ENCODE measurements at places on chromosomes 1 and 21.

GRCh38 chr1:217067642-217068041, 344.4 kb upstream of the ESRRG start:
- DNase-seq, result no peak

DNA sequence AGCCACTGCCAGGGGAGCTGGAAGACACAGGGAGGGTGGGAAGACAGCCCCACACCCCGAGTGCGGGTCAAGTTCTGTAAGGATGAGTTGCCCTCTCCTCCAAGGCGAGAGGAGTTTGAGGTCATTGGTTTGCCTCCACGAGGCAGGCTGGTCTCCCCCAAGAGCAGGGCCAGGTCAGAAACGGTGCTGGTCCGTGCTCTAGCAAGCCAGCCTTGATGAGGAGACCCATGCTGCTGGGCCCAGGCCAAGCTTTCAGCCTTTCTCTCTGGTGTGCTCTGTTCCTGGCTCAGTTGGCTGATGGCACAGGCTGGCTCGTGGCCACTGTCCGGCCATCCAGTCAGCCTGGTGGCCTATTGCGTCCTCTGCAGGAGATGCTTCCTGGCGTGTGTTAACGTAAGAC, 12.0 kb upstream of the PCBP3 start:
- DNase-seq, result no peak

- DNase-seq, result no peak
Observed at GRCh38 chr1:19479351-19480120, 5.8 kb downstream of the CAPZB start.

DNA sequence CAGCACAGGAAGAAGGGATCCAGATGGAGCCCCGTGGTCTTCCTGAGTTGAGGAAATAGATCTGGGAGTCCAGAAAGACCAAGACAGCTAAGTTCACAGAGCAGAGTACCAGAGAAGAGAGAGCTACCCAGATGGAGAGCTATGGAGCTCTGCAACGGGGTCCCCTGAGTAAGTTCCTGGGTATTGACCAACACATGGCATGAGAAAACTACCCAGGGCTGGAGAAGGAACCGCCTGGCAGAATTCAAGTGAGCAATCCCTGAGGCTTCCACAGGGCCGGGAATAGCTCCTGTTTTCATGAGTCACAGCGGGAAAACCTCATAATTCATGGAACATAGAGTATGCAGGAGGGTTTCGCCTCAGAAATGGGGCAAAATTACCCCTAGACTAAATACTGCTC, 19.7 kb downstream of the STPG1 start:
- DNase-seq, result no peak

GRCh38 chr1:53567851-53568250, 108.7 kb downstream of the DMRTB1 start:
- no peak for DNase-seq

GRCh38 chr1:162823231-162823630, 32.7 kb downstream of the HSD17B7 start:
- DNase-seq, result no peak

DNA sequence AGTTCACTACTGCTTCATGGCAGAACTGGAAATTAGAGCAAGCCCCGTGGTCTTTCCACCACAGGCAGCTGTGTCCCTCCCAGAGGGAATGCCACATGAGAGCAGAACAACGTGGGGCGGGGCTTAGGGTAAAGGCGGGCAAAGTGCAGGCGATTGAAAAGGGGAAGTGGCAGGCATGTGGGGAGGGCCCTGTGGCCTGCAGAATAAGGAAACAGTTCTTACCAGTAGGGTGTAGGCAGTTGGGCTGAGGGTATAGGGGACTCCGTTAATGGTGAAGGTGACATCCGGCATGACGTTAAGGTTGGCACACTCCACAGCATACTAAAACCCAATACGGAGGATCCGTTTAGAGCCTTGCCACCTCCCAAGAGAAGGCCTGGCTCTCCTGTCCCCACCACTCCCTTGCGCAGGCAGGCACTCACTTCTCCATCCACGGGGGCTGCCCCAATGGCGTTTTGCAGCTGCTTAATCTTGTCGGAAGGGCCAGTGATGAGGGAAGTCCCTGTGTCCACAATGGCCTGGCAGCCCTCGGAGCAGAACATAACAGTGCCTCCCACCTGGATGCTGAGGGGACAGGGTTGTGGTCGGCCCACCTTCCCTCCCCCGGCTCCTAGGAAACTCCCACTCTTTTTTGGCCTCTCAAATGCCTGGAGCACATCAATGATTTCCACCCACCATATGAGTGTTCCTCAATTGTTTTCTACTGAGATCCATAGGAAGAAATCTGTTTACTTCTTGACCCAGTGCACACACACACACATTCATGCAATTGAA, 9.1 kb upstream of the RAB7B start:
- DNase-seq, result no peak

- no peak for DNase-seq
Observed at GRCh38 chr1:160954158-160955104, at the start of gene ITLN2. Gene ITLN2 (minus strand): TSS chr1:160954809. CDS start chr1:160954741, 68 bp downstream.

GRCh38 chr1:161159913-161160243, 578 bp downstream of the USP21 start:
- no peak for DNase-seq

- DNase-seq, result no peak
Observed at GRCh38 chr1:108962681-108963051, 618 bp downstream of the CLCC1 start.

GRCh38 chr1:74468982-74469603, 43.3 kb downstream of the LRRC53 start:
- no peak for DNase-seq

GRCh38 chr1:102896771-102897170, 211.6 kb downstream of the COL11A1 start:
- no peak for DNase-seq

- no peak for DNase-seq
Observed at GRCh38 chr1:9782116-9782751, 41.5 kb downstream of the CLSTN1 start.

- no peak for DNase-seq
Observed at GRCh38 chr1:71853360-71853759, 429.0 kb downstream of the NEGR1 start.

DNA sequence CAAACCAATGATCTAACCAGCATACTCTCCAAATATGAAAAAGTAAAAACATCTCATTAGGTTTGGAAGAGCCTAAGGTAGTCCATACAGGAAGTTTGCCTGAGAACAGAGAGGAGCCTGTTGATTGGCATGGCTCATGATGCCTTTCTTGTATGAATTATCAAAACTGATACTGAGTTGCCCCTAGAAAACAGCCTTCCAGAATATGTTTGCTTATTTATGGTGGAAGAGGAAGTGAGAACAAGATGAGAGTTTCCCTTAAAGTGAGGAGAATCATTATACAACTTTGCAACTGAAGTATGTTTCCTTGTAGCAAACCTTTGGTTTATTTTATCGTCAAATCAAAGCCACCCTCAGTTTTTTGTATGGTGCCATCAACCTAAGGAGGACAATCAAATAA, 23.8 kb upstream of the KIAA1614 start:
- no peak for DNase-seq

DNA sequence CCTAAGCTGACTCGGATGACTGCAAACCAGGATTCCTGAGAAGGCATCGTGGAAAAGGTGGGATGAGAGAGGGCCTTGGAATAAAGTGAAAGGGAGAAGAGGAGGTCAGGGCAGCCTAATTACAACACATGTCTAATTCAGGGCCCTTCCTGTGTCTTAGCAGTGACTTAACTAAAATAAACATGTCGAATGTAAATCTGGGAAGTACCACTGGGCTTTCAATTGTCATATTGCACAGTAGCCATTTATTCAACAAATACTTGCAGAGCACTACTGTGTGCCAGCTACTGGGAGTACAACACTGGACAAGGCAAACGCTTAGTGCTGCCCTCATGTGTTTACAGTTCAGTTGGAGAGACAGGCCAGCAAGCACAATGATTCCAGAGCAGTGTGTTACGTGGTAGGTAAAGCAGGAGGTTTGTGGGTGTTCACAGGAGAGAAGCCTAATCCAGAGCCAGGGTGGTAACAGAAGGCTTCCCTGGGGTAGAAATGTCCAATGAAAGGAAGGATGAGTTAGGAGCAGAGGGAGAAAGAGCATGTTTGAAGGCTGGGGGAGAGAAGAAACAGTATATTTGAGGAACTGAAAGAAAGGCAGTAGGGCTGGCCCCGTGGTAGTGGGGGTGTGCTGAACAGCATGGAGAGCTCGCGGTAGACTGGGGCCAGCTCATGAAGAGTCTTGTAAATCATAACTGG, 38.0 kb upstream of the RASAL2 start:
- DNase-seq, result no peak

DNA sequence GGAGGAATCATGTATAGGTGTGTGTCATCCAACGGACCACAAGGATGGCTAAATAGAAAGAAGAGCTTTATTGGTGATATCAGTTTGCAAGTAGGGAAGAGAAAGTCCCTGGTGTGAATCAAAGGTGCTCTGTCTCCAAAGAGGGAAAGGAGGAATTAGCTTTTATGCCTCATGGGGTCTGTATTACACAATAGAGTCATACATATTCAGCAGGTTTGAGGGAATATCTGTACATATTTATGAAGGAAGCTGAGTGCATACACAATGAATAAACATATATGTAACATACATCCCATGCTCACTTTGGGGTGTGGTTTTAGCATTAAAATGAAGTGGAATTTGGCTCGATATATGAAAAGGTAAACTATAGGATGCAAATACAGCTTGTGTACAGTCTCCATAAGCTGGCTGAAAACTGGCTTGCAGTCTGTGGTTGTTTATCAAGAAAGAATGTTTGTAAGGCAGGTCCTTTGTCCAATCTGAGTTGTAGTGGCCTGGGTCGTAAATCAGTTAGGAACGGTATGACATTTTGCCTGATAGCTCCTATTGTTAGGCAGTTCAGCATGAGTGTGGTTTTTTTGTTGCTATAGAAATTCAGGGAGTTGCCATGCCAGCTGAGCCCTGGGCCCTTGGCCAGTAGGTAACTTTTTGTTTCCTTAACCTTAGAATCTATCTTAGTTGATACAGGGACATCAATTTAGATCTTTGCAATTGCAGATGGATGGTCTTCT, 198.0 kb upstream of the ZP4 start:
- DNase-seq, result no peak

DNA sequence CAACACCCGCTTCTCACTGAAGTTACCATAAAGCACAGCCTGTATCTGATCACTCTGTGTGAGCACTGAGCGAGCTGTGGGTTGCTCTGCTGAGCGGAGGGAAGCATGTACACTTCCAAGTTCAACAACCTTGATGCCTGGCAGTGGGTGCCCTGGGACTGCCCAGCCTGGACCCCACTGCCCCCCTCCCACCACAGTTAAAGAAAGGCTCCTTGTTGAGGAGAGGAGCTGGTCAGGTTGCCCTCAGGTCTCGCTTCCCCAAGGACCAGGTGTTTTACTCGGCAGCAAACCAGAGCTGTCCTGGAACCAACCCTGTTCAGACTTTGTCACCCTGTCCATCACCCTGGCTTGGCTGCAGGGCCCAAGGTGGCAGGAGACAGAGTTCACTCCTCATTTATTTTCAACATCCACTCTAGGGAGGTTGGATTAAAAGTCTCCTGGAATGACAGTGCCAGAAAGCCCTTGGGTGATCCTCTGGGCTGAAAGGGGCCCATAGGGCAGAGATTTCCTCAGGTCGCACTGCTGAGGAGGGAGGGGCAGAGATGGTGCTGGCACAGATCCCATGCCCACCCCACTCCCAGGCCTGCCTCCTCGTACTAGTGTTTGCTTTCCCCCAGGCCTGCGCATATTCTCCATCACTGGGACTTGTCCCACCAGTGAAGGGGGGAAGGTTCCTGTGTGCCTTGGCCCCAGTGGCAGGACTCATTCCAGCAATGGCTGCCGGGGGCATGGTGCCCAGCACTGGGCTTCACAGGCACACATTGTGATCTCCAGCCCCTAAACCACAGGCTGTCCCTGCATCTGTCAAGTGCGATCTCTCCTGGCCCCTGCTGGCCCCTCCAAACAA, 101.7 kb downstream of the TRABD2B start:
- no peak for DNase-seq

DNA sequence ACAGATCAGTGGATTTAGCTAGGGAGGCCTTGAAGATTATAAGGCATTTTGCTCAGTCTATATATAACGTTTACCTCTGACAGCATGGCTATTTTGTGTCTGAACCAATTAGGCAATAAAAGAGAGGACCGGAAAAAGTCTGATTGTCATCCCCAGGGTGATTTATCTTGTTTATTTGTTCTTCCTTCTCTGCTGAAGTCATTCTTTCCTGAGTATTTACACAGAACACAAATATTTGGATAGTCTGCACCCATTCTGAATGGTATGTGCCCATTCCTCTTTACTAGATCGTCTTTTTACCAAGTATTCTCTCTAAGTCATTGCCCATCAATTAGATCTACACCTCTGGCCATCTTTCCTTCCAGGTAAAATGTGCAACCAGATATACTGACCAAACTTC, 1602.9 kb downstream of the KCNT2 start:
- no peak for DNase-seq

- no peak for DNase-seq
Observed at GRCh38 chr1:243489681-243490546, 234.1 kb downstream of the SDCCAG8 start.

DNA sequence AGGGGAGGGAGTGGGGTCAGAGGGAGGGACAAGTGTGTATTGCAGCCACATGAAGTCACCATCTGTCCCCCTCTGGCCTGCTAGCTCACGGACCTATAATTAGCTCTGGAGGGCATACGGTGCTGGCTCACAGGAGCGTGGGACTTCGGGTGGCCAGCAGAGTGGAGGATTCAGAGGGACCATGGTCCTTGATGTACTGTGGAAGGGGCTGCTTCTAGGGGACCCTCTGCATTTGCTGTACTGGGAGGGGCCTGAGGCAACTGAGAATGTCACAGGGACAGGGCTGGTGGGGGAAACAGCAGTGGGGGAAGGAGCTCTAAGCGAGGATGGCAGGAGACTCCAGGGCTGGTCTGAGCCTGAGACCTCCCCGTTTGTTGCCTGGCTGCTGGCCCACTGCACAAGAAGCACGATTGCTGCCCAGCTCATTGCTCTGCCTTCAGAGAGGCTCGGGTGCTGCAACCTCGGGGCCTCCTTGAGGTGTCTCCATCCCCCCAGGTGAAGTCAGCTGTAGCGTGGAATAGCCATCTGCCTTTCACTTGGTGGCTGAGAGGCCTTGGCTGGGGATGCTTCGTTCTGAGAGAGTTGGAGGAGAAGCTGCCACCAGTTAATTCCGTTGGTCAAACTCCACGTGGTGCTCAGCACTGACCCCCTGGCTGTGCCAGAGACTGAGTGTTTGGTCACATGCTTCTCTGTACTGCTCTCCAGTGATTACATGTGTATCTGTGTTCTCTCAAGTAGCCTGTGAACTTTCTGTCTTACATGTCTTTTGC, 2.7 kb downstream of the PPFIA4 start:
- DNase-seq, result peak; percentile 69

DNA sequence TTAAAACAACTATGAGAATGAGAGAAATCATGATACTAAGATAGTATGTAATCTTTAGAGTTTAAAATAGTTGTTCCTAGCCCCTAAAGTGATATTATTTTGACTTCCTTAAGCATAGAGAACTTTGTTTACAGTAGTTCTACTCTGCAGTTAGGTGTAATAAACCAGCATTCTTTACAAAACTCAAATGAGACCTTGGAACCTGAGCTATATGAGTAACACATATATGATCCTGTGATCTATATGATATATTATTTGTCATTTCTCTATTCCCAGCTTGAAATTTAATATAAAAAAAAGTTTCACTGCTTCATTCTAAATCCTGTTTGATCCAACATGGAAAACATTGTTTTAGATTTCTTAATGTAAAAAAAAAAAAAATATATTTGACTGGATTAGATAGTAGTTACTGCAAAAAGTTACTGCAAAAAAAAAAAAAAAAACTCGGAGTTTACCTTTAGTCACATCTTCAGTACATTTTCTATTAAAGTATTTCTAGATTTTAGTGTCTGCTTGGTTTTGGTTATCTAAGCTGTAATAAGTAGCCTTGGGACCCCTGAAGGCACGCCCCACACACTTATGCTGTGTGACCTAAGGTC, 463.8 kb downstream of the USP25 start:
- DNase-seq, result no peak

GRCh38 chr1:11144570-11145256, 44.4 kb upstream of the ANGPTL7 start:
- no peak for DNase-seq

Data from D721Med (cell line).